ENCODE measurements at places on chromosomes 4 and X. TPM values are rescaled to one million over a fixed set of nuclear protein-coding genes. Genes with fewer than 3 reads are reported as not detected.

Gene GYG2
- polyA plus RNA-seq, result 17.2 TPM

DNA sequence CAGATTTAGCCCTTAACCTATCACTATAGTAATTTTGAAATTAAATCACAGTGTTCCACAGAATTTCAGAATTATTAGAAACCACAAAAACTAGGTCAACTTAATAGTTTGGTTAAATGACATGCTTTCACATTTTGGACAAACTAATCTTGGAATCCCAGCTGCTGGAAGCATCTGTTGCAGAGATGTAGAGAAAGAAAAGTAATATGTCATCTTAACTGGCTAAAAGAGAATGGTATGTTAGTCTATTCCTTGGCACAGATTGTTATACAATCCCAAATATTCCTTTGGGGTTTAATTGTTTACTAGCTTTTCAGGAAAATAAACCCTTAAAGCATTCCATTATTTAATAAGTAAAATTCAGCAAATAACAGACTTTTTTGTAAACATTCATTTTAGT lies 519.9 kb downstream of the IL15 start:
- no peak for DNase-seq

DNA sequence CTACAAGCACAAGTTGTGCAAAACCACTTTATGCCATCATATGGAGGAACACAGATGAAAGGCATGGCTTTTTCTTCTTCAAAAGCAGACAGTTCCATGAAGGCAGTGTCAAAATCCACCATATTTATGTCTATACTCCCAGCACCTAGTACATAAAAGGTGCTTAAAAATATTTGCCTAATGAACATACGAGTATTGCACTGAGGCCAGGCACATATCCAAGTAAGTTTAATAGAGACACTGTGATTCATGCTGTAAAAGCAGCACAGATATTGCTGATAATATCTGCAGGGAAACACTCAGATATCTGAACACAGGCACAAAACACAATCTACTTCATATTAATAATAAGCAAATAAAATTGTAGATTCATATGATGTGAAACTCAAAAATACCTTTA lies 48.1 kb upstream of the CXCL8 start:
- no peak for DNase-seq

DNA sequence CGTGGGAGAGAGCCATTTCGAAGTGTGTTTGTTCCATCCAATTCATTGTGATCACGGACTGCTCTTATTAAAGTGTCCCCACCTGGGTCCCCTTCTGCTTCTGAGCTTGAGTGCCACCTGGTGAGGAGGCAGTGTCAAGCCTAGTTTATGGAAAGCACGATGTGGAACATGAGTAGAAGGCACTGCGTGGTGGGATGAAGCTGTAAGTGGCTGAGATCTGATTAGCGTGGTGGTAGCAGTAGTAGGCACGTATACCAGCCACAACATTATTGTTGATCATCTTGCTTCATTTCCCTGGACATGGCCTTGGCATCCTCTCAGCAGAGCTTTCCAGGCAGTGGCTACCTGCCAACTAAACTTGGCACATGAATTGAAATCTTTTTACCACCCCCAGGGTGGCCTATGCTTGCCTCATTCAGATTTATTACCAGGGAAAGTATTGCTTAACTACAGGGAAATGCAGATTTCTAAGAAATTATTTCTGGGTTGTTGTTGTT lies 46.4 kb downstream of the GPAT3 start:
- no peak for DNase-seq

GRCh38 chr4:142528433-142528832 lies 317.7 kb downstream of the INPP4B start:
- DNase-seq, result no peak

Gene LDB2
- 108 TPM for polyA plus RNA-seq

DNA sequence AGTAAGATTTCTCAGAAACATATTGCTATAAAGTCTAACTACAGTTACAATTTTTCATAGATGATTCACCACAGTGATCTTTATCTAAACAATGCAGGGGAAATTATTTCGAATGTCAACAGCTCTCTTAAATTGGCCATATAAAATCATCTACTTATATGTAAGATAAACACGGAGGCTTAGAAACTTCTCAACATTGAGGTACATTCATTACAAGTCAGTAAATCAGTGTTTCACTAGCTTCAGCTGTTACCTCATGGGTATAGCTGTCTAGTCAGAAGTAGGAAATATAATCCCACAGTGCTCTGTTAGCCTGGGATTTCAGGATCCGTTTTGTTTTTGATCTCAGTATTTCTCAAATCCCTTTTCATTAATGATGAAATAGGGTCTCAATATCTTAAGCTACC lies 43.2 kb downstream of the PCDH7 start:
- DNase-seq, result no peak

Gene PRSS12
- polyA plus RNA-seq, result 14.9 TPM

DNA sequence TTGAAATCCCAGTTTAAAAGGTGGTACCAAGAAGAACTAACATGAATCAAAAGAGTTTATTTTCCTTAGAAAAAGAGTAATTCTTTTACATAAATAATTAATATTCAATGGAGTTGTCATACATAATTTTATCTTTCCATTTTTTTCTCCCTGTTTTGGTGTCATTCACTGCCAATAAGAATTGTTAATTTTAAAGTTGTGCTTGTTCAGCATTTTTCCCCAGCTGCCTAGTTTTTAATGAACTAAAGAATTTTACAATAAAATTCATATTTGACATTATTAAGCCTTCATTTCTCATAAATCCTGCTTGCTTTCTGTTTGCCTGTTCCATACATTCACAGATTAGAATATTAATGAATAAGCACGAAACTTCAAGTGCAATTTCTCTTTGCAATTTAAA lies 393.6 kb downstream of the GRXCR1 start:
- no peak for DNase-seq

DNA sequence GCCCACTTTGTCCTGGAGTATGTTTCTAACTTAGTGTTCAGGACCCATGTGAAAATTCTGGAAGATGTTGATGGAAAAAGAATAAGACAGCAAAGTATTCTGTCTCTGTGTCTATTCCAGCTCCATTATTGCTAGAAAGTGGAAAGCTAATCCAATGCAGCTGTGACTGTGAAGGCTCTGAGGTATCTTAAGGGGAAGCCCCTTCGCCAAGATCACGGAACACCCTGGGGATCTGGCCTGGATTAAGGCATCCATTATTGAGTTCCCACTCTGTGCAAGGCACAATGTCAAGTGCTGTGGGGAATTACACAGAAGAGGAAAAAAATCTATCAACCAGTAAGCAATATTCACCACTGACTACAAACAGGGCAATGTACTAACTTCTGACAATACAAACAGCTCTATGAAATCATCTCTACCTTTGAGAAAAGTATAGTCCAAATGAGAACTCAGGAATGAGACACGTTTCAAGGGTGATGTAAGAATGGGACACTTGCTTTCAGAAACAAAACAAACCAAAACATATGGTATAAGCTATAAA lies 222.1 kb downstream of the LDB2 start:
- DNase-seq, result no peak

- DNase-seq, result no peak
Measured at GRCh38 chr4:62399242-62399641, 1199.1 kb downstream of the ADGRL3 start.

DNA sequence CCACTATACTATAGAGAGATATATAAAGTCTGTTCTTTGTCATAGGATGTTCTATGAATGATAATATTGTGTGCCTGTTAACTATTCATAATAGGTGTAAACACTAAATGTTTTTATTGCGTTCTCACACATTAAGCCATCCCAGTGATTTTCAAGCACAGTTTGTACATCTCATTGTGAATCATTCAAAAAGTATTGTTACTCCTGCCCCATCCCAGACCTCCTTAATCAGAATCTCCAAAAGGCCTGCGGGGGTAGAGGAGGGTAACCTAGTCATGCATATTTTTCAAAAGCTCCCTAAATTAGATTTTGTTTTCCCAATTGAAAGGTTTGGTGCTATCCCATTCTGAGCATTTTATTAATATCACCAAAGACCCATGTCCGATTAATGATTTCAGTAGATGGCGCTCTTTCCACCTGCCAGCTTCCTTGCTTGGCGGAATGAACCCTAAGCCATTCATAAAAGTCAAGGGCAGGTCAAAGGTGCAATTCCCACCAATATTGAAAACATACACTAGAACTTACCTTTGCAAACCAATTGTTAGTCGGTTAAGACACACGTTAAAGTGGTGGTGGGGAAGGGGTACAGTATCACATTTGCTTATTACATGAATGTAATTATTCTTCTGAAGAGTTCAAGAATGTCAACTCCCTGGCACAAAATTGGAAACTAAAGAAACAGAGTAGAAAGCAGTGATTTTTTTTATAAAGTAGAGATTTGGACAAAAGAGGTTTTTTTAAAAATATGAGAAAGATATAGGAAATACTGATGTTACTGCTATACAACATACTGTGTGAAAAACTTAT lies 5.8 kb upstream of the TET2 start:
- DNase-seq, result no peak

GRCh38 chr4:83178029-83178428 lies 63.5 kb upstream of the PLAC8 start:
- no peak for DNase-seq

GRCh38 chr4:100984901-100985300 lies 362.4 kb downstream of the PPP3CA start:
- DNase-seq, result no peak

Gene RBBP7
- polyA plus RNA-seq, result 207 TPM

Gene COL25A1
- polyA plus RNA-seq, result 15.3 TPM

- DNase-seq, result no peak
Measured at GRCh38 chr4:67133162-67133561, 412.1 kb downstream of the CENPC start.

DNA sequence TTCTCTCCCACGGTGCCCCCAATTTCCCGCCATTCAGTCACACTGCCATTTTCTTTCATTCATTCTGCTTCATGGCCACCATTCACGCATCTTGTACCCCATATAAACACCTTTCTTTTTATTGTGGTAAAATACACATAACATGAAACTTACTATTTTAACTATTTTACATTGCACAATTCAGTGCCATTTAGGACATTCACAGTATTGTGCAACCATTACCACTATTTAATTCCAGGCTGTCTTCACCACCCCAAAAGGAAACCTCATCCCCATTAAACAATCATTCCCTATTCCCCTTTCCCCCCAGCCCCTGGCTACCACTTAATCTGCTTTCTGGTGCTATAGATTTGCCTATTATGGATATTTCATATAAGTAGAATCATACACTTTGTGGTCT lies 15.9 kb downstream of the SPACA5 start:
- DNase-seq, result no peak

DNA sequence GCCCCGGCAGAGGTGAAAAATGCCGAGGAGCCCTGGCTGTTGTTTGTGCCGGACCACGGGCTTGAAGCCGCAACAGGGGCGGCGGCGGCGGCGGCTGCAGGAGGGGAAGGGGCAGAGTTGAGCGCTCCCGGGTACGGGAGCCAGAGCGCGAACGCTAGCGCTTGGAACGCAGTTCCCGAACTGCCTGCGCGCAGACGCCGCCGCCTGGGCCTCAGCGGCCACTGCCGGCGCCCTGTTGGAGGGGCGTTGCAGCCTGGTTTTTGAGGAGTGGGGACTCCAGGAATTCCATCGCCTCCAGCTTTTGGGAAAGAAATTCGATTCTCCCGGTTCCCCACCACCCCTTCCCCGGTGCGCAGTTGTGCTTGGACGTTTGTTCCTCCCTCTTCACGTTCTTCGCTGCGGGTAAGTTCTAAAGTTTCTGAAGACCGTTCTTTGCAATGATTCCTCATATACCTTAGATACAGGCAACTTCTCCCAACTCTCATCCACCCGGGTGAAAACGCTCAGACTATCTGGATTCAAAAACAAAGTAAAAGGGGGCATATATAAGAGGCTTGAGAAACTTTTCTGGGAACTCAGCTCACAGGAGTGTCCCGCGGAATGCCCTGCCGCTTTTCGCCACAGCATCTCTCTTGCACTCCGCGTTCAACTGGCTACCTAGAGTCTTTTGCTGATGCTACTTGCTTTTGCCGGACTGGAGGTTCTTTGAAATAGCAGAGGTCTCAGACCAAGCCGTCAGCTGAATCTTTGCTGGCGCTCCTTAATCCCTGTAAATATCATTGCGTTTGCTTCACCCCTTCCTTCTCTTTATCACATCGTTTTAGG lies 1.0 kb downstream of the FAT4 start:
- DNase-seq, result no peak

DNA sequence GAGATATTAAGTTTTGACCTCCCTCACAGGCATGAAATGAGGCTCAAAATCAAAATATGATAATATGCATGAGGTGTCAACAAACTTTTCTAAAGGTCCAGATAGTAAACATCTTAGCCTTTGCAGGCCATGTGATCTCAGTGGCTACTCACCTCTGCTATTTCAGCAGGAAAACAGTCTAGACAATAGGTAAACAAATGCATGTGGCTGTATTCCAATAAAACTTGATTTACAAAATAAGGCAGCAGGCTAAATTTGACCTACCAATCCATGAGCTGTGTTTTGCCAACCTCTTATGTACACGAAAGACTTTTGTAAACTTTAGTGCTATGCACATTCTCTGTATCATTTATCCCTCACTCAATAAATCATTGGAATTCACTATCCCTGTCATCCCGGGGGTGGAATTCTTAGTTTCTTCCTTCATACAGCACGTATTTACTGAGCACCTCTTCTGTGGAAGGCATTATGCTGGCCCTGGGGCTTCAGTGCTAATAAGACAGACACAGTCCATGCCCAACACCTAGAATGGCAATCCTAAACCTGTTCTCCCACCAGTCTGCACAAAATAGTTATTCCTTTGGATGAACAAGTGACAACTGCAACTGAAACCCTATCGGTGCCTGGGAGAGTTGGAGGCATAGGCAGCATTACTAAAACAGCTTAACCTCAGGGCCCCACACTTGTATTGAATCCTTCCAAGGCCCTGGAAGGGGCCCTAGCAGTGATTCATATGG lies 19.9 kb downstream of the MAGEB17 start:
- no peak for DNase-seq

Gene GPC3
- polyA plus RNA-seq, result 1,095 TPM

DNA sequence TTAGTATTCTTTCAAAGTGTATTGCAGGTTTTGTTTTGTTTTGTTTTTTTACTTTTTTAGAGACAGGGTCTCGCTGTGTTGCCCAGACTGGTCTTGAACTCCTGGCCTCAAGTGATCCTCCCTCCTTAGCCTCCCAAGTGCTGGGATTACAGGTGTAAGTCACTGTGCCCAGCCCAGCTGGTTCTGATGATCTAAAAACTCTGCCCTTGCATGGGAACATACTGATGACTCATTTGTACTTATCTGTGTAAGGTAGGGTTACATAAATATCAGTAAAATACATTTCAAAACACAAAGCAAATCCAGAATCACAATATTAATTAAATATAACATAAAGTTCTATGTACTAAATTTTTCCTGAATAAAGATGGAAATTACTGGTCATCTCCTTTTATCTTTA lies 7.4 kb upstream of the SLC9B1 start:
- DNase-seq, result no peak

- DNase-seq, result peak; percentile 34
Measured at GRCh38 chr4:119314356-119314755, 7.6 kb downstream of the FABP2 start.

Gene CT45A8
- polyA plus RNA-seq, result not detected
